Dermis lymphatic vessel endothelial cell (primary cell): ENCODE measurements at places on chromosomes 3 and 15. TPM values are rescaled to one million over a fixed set of nuclear protein-coding genes. Genes with fewer than 3 reads are reported as not detected.

ZBBX gene
- not detected in 2 replicates for total RNA-seq

DISP2 gene
- total RNA-seq: under 0.01 and 0.09 TPM in 2 replicates

ZNF662 gene
- total RNA-seq: 0.33 and 2.1 TPM in 2 replicates

GCNT3 gene
- total RNA-seq: not detected in 2 replicates

EIF2A gene
- 164 and 304 TPM in 2 replicates for total RNA-seq

NAA50 gene
- 142 and 154 TPM in 2 replicates for total RNA-seq

PEX5L gene
- not detected in 2 replicates for total RNA-seq

NLGN1 gene
- total RNA-seq: under 0.01 TPM in 2 replicates

CFAP92 gene
- total RNA-seq: 1.0 and 1.3 TPM in 2 replicates

ASB14 gene
- total RNA-seq: not detected in 2 replicates

C3orf22 gene
- total RNA-seq: not detected in 2 replicates

CHAC1 gene
- total RNA-seq: 0.76 and 1.3 TPM in 2 replicates
